Sigmoid colon (tissue), 7 donors: ENCODE measurements at places on chromosomes 11 and 22. TPM values are rescaled to one million over a fixed set of nuclear protein-coding genes. Genes with fewer than 3 reads are reported as not detected.

DNA sequence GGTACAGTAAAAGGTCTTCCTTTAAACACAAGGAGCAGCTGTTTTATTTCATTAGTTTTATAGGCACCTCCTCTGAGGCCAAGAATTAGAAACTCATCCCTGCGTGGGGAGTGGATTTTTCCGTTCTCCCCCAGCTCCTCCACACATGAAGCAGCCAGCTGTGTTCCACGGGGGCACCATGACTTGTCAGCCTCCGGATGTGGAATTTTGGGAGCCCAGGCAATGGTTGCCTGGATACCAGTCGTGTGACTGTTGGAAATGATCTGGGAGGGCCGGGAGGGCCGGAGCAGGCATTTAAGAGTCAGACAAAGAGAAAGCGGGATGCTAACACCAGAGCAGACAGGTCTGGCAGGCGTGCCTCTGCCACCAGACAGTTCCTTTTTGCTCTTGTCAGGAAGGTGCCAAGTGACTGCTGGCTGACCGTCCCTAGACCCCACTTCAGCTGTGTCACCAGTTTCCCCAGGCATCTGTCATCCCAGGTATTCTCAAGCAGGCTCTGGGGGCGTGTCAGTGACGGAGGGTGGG, 15.9 kb upstream of the CDC42EP2 start:
- peak; percentile 96 for DNase-seq

GRCh38 chr11:90220391-90220790, 2.5 kb downstream of the CHORDC1 start:
- DNase-seq = no peak

- no peak for DNase-seq
Observed at GRCh38 chr11:107179829-107180228, 161.6 kb upstream of the GUCY1A2 start.

DNA sequence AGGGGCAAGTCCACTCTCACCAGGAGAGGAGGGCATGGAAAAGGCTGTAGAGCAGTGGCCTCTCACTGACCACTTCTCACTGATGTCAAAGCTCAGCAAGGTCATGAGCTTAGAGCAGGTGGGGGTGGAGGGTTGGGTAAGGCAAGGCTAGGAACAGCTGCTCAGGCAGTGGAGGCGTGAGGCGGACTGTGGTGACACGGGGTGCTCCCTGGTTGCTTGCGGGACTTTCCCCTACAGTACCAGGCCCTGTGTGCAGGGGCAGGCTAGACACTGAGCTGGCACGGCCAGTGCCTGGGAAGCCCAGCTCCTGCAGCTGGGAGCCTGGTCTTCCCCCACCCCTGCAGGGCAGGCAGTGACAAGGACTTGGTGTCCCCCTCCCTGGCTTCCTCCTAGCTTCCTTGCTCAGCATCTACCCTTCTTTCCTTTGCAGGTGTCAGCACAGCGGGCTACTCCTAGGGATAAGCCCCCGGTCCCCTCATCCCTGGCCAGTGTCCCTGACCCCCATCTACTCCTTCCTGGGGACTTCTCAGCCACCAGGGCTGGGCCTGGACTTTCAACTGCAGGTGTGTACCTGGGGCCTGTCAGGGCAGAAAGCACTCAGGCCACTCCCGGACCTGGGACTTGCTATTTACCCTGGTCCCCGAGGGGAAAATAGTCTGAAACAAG, 45.6 kb downstream of the PISD start:
- DNase-seq = no peak

- no peak for DNase-seq
Observed at GRCh38 chr11:112248201-112248600, 12.5 kb downstream of the PLET1 start.

GRCh38 chr11:34904421-34904955, 11.7 kb downstream of the APIP start:
- DNase-seq = no peak

DNA sequence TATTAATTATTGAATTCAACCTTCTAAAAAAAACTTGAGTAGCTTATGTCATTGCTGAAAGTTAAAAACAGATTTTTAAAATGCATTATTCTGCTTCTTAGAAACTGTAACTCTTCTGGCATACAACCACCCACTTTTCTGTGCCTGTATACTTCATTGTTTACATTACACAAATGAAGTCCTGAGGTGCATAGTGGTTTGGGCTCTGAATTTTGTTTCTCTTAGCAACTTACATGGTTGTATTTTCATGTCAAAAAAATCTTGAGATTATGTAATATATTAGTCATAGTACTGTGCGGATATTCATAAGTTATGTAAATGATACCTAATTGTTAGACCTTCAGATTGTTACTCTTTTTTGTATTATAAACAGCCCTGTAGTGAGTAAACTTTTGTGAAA, 12.2 kb downstream of the SC5D start:
- DNase-seq = no peak

DNA sequence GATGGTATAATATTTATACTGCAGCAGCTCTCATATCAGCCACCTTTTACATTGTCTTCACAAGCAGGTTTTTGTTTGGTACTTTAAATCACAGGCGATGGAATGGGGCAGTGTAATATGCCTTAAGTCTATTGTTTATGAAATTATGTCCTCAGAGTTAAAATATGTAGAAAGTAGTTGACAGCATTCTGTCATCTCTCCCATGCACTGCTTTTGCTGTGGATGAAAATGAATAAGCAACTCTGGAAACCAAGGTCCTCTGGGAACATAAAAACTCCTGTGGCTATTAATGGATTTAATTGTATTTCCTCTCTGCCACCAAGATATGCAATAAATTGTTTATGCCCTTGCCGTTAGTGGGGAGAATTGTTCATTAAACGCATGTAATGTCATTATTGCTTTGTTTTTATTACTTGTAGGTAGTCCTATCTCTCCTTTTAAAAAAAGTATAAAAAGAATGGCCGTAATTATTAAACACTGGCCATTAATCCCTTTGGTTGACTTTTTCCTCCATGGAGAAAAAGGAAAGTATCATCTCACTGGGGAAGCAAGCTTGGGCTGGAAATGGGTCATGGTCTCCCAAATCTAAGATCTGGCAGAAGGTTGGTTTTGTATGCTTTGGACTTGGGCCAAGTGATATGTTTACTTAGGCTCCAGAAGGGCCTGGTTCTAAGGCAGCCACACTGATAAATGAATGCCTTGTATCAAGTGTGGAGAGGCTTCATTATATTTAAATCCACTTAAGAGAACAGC, 13.1 kb downstream of the PACS1 start:
- no peak for DNase-seq

GRCh38 chr11:62805961-62806441, 761 bp upstream of the NXF1 start:
- DNase-seq = no peak

GRCh38 chr11:47967577-47968525, 12.5 kb upstream of the PTPRJ start:
- no peak for DNase-seq

DNA sequence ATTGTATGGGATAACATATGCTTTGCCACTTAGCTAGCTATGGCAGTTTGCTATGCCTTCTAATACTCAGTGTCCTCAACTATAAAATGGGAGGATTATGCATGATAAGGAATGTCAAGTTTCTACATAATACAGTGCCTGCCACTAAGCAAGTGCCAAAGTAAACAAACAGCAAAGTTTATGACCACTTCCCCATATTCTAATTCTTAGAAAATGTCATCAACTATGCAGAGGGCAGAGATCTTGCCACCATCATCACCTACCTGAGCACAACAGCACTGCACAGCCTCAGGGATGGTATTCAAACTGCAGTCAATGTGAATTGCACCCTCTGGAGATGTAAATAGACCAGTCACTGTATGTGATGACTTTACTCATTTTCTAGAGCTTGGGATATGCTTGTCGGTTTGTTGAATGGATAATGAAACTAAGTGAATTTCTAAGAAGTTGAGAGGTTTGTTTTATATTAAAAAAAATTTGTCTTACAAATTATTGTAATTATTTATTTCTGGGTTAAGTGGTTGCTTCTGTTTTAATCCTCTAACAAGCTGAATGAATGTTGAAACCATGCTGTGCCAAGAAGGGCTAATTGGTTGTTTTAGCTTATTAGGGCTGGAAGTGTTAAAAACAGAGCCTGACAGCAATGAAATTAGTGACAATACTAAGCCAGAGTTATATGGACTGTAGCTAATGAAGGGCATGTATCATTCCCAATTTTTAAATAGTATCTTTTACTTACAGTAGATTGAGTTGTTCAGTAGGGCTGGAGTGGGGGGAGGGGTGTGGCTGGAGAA, 398.4 kb downstream of the CNTN5 start:
- DNase-seq = no peak

GRCh38 chr11:130070109-130070845, 583 bp downstream of the APLP2 start:
- DNase-seq = peak; percentile 77

GRCh38 chr11:124569697-124570096, at the start of gene OR8A1:
Gene OR8A1 (plus strand): TSS chr11:124569997. CDS start chr11:124570120, 123 bp downstream.
- no peak for DNase-seq

DNA sequence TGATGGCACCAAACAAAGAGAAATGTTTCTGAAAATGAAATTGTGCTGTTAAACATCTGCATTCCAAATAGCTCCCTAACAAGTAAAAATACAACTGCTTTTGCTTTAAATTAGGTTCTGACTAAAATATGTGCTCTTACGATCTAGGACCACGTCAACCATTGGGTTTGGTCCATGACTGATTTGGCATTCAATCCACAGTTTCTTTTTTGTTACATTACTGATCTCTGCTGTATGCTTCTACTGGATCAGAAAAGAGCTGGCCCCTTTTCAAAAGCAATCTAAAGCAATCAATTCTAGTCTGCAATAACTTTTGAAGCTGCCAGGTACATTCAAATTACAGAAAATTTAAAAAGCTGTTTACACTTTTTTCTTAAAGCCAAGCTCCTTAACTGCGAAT, 1047.1 kb upstream of the CCDC90B start:
- no peak for DNase-seq

DNA sequence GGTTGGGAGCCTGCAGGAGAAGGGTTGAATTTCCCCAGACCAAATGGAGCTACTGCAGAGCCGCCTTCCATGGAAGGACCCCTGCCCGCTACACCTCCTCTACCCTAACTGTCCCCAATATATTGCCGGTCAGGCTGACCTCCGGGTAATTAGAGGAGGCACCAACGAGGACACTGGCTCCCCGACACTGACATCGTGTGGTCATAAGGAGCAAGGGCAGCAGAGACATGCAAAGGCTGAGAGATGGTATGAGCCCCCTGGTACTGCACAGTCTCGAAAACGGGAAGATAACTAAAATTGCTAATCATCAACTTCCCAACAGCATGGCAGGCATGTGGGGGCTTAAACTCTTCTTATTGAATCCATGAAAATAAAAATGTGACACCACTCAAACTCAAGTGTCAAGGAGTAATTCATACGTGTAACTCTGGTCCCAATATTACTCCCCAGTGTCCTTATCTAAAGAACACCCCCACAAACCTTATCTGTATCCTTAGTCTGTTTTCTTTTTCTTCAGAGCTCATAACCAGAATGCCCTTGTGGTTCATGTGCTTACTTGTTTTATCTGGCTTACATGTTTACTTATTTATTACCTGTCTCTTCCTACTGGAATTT, 4.4 kb downstream of the CAVIN3 start:
- peak; percentile 83 for DNase-seq

DNA sequence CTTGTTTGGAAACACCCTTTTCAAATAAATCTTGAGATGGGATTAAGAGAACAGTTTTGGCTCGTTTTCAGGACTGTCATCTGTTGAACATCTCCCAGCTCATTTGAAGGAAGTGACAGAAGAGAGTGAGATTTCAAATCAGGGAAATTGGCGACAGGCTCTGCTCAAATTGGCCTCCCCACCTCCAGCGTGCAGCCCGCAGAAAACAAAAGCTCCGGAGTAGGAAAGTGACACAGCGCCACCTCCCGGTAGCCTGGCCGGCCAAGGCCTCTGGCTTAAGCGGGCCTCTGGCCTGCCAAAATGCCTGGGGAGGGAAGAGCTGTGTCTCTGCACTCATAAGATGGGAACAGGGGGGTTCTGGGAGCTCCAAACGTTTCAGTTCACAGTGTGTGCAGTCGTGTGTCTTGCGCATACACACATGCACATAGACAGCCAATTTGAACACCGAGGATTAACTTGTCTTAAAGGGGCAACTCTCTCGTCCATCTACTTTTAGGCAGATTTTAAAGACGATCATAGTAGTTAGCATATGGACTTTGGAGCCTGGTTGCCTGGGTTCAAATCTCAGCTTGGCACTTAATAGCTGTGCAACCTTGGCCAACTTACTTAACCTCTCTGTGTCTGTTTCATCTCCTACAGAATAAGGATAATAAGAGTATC, 132.7 kb upstream of the RCN1 start:
- no peak for DNase-seq

- no peak for DNase-seq
Observed at GRCh38 chr22:27638329-27639233, 163.0 kb downstream of the MN1 start.

- peak; percentile 86 for DNase-seq
Observed at GRCh38 chr11:78420255-78420764, 2.7 kb upstream of the GAB2 start.

GRCh38 chr11:6995703-6996102, 24.4 kb downstream of the ZNF214 start:
- no peak for DNase-seq

DNA sequence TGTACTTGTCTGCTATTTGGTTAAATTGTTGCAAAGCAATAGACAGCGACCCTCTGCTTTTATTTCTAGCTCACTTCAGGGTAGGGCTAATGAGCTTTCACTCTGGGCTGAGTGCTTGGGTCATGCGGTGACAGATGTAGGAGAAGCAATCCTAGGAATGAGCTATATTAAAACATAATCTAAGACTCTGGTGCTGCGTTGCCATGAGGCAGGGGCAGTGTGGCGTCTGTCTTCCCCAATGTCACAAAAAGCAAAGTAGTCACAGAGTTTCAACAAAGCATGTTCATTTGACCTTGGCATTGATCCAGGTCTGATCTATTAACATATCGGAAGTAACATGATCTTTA, 55.5 kb upstream of the GRAMD1B start:
- no peak for DNase-seq

- peak; percentile 77 for DNase-seq
Observed at GRCh38 chr11:65419460-65419771, 3.2 kb upstream of the NEAT1 start.

DNA sequence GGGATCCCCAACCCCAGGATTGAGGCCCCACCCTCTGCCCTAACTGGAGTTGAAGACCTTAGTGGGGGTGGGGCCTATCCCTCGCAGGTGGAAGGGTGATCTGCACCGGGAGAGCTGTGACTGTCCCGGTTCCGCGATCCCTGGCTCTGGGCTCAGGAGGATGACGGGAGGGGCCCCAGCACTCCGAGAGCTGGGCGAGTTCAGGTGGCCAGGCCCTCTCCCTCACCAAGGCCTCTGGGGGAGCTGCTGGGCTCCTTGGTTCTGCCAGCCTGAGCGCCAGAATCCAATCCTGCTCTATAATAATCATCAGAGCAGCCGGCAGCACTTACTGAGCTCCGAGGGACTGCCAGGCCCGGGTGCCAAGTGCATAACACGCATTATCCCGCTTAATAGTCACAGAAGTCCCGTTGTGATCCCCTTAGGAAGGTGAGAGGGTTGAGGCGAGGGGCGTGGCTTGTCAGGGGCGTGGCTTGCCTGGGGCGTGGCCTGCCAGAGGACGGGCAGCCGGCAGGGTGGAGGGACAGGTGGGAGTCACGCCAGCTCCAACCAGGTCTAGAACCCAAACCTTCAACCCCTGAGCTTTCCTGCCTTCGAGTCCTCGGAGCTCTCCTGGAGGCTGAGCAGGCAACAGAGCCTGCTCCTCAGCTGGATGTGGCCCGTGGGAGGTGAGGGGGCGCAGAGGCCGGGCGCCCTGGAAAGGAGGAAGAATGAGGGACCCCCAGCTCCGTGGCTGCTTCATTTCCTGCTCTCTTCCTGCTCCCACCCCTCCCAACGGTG, 7.3 kb upstream of the SYT7 start:
- DNase-seq = peak; percentile 81

The OR52E8 gene
- total RNA-seq = not detected

The PRR33 gene
- not detected for total RNA-seq

The APOA5 gene
- not detected for total RNA-seq

The MIAT gene
- total RNA-seq = 1.7 TPM

The FUT4 gene
- 6.4 TPM for total RNA-seq

The BEST1 gene
- 0.83 TPM for total RNA-seq
